AG04450 (cell line): ENCODE measurements at places on chromosomes 4 and X. TPM values are rescaled to one million over a fixed set of nuclear protein-coding genes. Genes with fewer than 3 reads are reported as not detected.

The TECRL gene
- not detected in 2 replicates for polyA plus RNA-seq

DNA sequence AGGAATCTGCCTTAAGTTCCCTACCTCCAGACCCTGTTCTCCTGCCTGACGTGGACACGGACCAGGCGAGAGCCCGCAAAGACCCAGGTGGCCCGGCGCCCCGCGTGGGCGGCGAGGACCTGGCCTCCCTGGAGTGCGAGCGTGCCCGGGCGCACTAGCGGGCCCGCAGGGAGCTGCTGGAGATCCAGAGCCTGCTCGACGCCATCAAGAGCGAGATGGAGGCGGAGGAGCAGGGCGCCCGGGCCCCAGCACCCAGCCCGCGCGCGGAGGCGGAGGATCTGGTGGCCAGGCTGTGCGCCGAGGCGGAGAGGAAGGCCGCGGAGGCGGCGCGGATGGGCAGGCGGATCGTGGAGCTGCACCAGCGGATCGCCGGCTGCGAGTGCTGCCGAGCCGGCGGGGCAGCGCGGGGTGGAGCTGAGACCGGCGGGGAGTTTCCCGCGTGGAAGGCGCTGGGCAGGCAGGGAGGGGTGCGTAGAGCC, 18.2 kb downstream of the MRFAP1 start:
- no peak for DNase-seq

GRCh38 chr4:183335369-183335940, 13.2 kb upstream of the CLDN24 start:
- peak; percentile 75 for DNase-seq

The RHOXF2 gene
- polyA plus RNA-seq, result not detected in 2 replicates

DNA sequence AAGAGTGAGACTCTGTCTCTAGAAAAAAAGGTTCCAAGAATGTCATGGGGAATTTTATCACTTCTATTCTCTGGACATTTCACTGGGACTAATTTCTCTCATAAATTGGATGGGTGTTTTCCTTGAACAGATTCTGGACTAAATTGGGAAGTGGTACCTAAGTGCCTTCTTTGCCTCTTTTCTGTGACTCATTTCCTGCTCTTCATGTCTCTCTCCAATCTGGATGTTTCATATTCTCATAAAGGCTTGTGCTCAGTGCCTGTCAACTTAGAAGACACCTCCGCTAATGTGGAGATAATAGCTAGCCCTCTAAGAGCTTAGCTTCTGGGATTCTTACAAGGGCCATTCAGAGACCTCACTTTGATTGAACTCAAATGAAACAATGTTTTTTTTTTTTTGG, 38.0 kb upstream of the IGFBP7 start:
- DNase-seq, result no peak

The EDA gene
- 0.02 TPM in 1 of 2 replicates, not detected in the other for polyA plus RNA-seq

The KCTD8 gene
- 0.05 TPM in 1 of 2 replicates, not detected in the other for polyA plus RNA-seq

DNA sequence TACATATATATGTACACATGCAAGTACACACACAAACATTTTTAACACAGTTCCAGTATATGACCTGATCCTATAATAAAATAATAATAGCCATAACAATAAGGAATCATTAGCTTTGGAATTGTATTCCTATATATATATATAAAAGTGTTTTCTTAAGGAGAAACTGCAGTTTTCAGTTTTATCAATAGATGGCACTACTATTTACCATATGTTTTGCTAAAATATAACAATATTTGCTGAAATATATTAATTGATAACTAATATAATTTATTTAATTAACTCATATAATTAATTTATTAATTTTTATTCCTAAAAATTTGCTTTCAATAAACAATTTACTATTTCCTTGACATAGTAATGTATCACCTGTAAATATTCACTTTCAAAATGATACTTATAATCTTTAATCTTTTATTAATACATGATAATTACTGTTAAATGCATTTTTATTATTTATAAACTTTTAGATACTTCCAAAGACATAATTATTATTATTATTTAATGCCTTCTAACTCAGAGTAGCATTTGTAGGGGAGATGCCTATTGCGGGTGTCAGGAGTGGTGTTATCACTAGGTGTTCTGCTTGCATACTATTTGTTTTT, 599.5 kb downstream of the FSTL5 start:
- DNase-seq, result no peak

- DNase-seq, result no peak
These were observed 53.2 kb downstream of the MTM1 start for GRCh38 chrX:150621652-150622051.

GRCh38 chrX:23936180-23936579, 28.4 kb downstream of the CXorf58 start:
- no peak for DNase-seq

The VCX3B gene
- polyA plus RNA-seq, result not detected in 2 replicates

DNA sequence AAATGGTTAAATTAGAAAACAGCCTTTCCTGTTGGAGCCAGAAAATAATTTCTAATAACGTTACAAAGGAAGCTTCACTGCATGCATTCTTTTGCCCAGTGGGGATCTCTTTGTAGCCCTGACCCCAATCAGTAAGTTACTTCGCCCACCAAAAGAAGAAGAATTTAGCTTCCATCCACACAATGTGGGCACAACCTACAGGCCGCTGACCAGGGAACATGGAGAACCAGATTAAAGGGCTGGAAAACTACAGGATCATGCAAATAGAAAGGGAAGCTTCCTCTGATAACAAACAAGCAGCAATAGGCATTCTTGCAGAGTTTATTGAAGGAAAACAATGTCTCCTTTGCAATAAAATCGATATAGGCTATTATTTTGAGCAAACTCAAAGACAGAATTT, 21.3 kb upstream of the TSPAN5 start:
- no peak for DNase-seq

GRCh38 chr4:140344101-140344500, 29.3 kb upstream of the SCOC start:
- DNase-seq, result no peak

The S100G gene
- polyA plus RNA-seq, result not detected in 2 replicates

GRCh38 chr4:3434881-3435685, 6.7 kb upstream of the HGFAC start:
- no peak for DNase-seq

The HSD17B11 gene
- polyA plus RNA-seq, result 32.4 and 49.7 TPM in 2 replicates

GRCh38 chrX:102835504-102836146, 101.4 kb upstream of the RAB40AL start:
- no peak for DNase-seq

The BANK1 gene
- 0.25 and 0.53 TPM in 2 replicates for polyA plus RNA-seq

The PLP1 gene
- 0.41 and 0.47 TPM in 2 replicates for polyA plus RNA-seq

DNA sequence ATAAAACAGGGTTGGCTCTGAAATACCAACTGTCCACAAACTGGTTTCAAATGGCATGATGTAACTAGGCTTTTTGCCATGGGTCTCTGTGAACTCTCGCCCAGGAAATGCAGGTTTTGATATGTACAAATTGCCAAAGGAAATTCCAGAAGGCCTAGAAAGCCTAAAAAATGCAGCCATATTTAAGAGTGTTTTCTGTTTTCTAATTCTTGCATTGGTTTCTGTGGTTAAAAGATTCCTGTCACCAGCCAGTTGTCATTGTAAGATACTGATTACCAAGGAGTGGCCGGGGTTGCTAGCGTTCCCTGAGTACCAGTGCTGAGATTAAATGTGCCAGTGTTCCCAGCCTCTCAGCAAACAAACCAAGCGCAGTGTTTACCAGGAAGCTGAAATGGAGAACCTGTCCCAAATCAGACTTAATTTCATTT, 53.9 kb upstream of the SORBS2 start:
- no peak for DNase-seq

DNA sequence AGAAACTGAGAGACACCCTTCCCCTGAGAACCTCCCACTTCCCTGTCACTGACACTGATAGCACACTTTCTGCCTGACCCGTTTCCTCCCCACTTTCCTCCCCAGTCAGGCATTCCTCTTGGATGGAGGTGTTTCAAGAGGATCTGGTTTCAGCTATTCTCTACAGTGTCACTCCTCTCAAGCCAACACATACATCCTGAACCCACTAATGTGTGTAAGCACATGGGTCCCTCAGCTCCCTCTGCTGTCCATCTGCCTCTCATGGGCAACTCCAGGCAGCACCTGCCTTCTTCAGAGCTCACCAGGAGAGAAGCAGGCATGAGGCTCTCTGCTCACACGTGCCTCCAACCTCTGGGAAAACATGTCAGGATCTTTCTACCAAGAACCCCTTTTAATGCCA, 207.6 kb downstream of the NAF1 start:
- no peak for DNase-seq

The SSX2 gene
- not detected in 2 replicates for polyA plus RNA-seq

The DRP2 gene
- polyA plus RNA-seq, result 4.3 and 5.5 TPM in 2 replicates

- DNase-seq, result no peak
These were observed 245.8 kb downstream of the ADAMTS3 start for GRCh38 chr4:72323227-72323626.
